Activated CD8-positive, alpha-beta memory T cell treated with anti-CD3 and anti-CD28 coated beads for 24 hours (primary cell): ENCODE measurements at places on chromosomes 5 and 9.
A peak's percentile ranks its signal among the peaks of the same experiment; 100 is the strongest.

GRCh38 chr9:27453860-27454553, 70.1 kb upstream of the IFNK start:
- no peak for DNase-seq

- DNase-seq, result no peak
These were observed 39.8 kb upstream of the NXNL2 start for GRCh38 chr9:88494983-88495721.

DNA sequence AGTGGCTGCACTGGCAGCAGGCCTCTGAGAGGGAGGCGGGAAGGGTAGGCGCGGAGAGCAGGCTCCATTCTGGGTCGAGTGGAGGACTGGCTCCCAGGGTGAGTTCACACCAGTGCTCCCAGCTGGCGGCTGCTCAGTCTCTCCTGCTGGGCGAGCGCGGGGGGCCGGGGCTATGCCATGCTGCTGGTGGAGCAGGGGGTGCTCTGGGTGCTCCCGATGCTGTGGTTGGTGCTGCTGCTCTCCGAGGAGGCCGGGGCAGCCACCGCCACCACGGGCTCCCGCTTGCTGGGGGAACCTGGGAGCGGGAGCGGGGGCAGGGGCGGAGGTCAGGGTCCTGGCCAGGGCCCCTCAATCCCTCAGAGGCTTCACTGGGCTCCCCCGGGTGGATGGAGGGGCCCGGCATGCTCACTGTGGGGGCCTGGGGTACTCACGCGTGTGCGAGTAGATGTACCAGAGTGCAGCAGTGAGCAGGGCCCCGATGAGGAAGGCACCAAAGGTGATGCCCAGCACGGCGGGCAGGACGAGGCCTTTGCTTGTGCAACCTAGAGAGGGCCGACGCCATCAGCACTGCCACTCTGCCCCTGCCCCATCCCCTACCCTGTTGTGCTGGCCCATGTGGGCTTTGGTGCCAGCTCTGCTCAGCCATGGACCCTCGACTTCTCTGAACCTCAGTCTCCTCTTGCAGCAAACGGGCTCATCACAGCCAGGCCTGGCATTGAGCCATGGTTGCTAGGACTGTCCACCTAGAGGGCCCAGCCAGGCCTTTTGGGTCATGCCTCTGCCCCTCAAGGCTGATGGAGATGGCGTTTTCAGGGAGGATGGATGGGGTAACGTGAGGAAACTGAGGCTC, 13.1 kb downstream of the FPGS start:
- DNase-seq, result no peak

- no peak for DNase-seq
These were observed 75.3 kb downstream of the RGS3 start for GRCh38 chr9:113538701-113539430.

DNA sequence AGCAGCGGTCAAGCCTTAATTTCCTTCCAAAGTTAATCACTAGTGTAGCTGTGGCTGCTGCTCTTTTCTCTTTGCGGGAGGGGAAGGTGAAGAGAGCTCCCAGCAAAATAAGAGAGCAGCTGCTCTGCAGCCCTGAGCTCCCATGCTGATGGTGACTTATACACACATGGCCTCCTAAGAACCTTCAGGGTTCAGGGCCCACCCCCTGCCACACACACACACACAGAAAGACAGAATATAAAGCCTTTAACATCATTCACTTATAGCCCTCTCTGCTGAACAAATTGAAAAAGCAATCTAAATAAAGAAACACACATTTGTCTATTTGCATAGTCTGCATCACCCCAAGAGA, 43.6 kb downstream of the GAS1 start:
- DNase-seq, result no peak

DNA sequence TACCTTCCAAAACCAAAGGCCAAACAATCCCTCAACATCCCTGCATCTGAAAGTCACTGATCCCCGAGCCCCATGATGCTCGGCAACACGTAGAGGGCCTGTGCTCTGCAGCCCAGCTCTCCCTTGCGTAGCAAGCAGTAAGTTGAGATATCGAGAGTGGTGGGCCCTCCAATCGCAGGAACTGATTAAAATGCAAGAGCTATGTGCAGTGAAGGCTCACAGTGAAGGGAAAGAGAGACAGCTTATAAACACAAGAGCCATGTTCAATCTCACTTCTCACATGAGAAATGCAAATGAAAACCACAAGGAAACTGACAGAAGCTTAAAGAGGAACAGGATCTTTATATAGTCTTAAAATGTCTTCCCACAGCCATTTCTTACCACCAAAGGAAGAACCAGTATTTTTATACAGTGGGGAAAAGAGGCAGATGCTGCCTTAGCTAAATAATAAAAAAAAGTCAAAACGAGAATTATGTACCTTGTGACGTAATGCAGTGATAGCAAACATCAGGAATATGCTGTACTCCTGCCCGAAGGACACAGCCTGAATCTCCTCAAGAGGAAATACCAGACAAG, 24.6 kb downstream of the TTF1 start:
- DNase-seq, result peak; percentile 51

GRCh38 chr5:159913048-159913447, 3.2 kb upstream of the ADRA1B start:
- DNase-seq, result no peak

DNA sequence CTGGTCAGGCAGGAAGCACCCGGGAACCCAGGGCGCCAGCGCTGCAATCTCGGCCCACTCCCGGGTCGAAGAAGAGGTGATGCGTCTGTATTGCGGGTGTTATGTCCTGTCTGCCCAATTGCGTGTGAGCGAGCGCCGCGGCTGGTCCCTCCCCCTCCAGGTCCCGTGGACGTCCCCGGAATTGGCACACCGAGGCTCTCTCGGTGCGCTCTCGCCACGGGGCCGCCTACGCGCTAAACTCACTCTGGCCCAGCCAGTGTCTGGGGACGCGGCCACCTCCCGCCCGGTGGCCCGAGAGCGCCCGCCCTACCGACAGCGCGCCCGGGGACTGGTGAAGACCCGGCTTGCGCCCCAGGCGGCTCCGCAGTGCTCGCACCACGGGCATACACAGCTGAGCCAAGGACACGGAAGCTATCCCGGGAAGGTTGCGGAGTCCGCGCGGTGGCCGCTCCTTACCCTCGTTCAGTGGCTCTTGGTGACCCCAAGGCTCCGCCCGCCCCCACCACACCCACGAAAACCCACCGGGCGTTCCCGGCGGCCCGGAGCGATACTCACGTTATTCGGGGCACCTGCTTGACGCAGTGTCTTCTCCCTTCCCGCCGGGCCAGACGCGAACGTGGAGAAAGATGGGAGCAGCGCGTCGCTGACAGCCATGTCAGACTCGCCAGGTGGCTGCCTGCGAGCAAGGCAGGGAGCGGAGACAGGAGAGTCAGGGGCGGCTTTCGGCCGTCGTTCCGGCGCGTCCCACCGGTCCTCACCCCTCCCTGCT, 1.0 kb downstream of the KLF4 start:
- DNase-seq, result peak; percentile 61

DNA sequence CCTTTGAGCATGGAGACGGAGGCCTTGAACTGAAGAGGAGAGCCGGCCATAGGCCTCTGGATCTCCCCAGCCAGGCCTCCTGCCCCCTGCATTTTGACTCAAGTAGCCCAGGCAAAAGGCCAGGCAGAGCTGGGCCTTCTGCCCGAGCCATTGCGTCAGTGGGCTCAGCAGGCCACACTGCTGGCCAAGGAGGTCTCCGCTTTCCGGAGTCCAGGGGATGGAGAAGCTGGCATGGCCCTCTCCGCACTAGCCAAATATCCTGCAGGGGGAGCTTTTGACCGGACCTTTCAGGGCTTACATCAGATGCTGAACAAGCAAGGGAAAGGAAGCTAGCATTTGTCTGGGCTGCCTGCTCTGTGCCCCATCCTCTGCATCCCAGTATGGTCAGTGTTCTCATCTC, 386.8 kb downstream of the TRIM36 start:
- DNase-seq, result no peak

DNA sequence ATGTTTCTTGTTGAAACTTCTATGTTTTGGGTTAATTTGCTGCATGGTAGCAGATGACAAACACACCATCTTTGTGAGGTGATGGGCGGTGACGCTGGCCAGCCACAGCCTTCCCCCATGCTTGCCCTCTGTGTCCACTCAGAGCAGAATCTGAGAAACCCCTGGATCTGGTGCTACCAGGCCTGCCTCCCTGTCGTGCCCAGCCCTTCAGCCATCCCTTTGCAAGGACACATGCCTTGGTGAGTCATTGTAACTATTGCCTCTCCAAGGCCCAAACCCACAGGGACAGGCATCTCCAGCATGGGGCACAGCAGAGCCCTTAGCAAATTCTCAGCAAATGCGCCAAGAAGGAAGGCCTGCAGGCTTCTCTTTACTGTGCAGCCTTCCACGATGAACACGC, 48.1 kb upstream of the FCN1 start:
- no peak for DNase-seq

DNA sequence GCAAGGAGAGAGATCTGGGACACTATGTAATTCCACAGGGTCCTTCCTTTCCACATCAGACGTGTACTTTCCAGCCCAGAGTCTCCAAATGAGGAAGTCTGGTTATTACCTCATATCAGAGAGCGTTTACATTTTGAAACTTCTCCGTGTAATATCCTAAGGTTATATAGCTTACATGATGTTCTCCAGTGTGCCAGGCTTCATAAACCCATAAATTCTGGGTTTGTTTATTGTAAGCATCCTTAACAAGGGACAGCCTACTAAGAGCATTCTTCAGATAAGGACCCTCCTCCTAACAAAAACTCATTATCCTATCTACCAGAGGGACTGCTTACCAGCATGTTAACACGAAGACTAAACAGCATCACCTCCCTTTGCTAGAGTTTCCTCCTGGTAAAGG, 17.9 kb downstream of the SRFBP1 start:
- no peak for DNase-seq

DNA sequence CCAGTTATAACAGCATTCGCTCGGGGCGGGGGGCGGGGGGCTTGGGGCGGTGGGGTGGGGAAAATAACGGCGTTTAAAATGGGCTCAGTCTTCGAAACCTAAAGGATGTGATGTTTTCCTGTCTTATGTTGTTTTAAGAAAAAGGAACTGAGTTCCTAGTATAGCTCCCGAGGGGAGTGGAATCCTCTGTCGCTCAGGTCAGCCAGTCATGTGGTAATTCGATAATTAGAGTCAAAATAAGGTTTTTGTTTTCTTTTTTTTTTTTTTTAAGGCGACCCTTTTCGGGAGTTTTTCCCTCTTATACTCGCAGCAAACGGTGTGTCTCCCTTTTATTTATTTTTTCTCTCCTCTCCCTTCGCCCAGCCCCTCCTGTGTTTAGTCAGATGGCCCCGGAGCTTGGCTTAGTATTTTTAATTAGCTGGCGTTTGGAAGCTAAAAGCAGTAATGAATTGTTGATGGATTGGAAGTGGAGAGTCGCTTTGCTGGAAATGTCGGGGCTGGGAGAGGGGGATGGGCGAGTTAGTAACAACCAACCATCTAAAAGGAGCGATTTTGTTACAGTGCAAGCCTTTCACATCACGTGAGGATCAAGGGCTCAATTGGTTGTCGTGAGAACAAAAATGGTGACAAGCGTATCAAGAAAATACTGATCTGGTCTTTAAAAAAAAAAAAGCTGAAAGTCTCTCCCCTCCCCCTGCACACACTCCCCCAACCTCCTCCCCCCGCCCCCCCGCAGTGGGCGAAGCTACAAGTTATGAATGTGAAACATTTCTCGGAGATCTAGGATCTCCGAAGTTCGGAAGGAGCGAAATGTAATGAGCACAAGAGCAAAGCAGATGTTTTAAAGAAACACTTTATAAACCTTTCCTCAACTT, 714 bp upstream of the ZNF608 start:
- DNase-seq, result no peak

DNA sequence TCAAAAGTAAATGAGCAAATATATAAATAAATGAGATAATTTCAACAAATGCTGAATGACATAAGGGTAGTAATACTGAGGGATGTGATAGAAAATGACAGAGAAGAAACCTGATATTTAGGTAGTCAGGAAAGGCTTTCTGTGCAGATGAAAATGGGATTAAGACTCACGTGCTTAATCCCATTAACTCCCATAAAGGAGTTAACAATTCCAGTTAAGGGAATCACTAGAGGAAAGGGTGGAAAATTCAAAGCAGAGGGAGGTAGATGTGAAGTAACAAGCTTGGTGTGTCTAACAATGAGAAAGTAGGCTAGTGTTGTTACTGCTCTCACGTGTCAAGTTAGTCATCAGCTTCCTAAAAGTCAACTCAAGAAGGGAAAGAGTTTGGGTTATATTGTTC, 90.5 kb upstream of the TRIM32 start:
- DNase-seq, result no peak

GRCh38 chr5:151924564-151925301, at the start of gene GLRA1:
GLRA1 (minus strand) TSS chr5:151924851; CDS start chr5:151924549, 302 bp downstream.
- peak; percentile 69 for DNase-seq

DNA sequence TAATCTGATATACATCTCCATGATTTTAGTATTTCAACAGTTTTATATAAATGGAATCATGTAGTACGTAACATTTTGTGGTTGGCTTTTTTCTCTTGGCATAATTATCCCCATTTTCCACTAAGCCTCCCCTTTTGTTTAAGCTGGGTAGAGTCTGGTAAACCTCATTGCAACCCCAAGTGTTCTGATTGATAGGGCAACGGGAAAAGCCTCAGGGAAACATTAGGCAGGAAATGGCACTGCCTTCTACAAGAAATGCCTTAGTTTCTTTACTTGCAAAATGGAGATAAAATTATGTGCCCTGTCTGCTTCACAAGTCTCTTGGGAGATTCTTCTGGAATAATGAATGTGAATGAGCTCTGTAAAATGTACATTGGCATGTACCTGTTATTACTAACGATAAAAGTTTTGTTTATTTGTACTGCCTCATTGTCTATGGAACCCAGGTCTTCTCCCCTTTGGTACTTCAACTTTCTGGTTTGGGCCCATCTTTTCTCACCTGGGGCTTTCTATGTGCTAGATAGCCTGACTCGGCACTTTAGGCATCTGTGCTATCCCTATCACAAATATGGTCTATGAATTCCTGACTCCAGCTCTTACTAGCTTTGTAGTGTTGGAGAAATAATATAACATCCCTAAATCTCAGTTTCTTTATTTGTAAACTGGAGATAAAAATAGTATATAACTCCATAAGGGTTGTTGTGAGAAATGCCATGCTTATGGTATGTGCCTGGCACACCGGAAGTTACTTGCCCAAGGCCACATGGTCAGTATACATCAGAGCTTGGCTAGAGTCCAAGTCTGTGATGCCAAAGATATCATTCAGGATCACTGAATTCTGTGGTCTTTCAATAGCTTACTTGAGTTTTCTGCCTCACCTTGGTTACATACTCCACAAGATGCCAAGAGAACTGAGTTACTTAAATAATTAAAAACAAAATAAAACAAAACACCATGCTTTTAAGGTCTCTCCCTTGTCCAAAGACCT, 48.2 kb upstream of the ZNF169 start:
- no peak for DNase-seq
